ENCODE measurements at places on chromosomes 2 and 18.
A peak's percentile ranks its signal among the peaks of the same experiment; 100 is the strongest.

DNA sequence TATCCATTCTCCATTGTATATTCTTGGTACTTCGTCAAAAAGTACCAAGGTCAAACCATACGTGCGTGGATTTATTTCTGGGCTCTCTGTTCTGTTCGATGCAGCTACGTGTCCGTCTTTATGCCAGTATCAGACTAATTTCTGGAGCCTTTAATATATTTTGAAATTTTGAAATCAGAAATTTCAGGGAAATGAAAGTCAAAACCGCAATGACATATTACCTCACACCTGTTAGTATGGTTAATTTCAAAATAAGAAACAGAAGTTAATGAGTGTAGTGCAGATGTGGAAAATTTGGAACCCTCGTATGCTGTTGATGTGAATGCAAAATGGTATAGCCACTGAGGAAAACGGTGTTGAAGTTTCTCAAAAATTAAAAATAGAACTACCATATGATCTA lies 156.1 kb upstream of the TRIB2 start:
- DNase-seq = no peak

DNA sequence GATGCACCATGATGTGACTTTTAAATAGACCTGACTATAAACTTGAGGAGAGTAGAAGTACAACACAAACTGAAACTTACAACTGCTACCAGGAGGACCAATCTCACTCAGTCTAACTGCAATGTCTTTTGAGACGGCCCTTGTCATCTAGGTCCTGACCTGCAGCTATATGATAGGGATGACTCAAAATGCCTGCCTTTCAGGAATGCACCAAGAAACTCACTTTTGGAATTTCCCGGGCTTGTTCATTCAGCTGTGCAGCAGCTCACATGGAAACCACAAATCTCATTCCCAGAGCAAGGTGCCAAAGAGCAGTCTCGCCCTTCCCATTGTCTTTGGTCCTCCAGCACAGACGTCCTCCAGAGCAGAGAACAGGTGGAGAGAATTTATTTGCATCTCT lies 113.7 kb downstream of the SPOPL start:
- DNase-seq = peak; percentile 4

DNA sequence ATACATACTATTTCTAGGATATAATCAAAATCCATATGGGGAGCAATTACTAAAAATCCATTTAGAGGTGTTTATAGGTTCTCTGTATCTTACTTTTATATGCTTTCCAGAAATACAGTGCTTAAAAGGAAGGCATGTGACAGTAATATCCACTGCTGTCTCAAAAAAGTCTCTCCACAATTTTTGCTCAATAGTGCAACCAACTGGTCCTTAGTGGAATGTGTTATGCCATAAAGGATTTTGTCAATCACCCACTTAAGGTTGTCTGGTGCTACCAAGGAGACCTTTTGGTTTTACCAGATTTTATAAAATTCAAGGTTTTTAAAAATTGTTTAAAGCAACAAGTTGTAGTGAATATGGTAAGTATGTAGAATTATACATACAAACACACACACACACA lies 328.5 kb upstream of the DSEL start:
- DNase-seq = no peak

DNA sequence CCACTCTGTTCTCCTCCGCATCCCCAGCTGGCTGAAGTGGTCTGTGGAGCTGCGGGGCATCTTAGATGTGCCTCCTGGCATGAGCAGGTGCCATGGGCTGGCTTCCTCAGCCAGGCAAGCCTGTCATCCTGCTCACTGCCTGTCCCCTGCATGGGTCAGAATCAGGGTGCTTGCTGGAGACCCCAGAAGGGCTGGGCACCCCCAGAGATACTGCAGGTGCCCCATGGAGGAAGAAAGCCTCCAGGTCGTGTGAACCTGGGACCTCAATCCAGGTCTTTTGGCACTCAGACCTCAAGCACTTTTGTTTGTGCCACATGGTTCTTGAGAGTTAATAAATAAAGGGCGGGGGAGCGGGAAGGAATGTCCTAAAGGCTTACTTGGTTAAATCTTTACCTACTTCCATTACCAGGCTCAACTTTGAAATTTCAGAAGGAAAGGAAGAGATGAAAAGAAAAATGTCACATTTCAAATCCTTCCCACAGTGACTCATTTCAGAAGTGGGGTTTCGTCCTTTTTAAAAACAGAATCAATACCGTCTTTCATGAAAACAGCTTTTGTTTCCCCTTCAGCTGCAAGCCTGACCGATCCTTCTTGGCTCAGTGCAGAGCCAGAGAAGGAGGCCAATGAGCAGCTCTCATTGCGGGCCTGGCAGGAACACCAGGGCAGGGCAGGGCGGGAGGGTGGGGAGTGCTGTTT lies 69.9 kb downstream of the RHOB start:
- no peak for DNase-seq

DNA sequence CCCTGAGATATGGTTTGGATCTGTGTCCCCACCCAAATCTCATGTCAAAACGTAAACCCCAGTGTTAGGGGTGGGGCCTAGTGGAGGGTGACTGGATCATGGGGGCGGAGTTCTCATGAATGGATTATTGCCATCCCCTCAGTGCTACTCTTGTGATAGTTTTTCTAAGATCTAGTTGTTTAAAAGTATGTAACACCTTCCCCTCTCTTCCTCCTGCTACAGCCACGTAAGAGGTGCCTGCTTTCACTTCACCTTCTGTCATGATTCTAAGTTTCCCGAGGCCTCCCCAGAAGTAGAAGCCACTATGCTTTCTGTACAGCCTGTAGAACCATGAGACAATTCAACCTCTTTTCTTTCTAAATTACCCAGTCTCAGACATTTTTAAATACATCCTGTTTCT lies 16.9 kb downstream of the PUM2 start:
- DNase-seq = no peak

DNA sequence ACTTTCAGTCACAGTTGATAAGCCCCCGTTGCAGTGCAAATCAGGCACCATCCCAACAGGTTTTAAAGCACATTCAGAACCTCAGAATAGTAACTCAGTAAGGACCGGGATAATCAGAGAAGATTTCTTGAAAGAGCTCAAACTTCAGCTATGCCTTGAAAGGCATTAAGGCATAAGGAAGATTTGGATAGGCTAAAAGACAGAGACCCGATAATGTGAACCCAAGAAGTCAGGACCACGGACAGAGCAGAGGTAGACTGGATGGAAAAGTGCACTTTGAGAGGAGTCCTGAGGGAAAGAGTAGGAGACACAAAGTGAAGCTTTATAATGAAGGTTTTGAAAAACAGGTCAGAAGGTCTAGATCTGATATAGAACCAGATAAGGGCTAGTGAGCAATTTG lies 36.9 kb upstream of the KLF7 start:
- no peak for DNase-seq
